Naive thymus-derived CD4-positive, alpha-beta T cell (primary cell): ENCODE measurements at places on chromosomes 16 and 17. TPM values are rescaled to one million over a fixed set of nuclear protein-coding genes. Genes with fewer than 3 reads are reported as not detected.

HBZ gene
- total RNA-seq: not detected

RAD51D gene
- 15.9 TPM for total RNA-seq

SCARF1 gene
- 6.2 and 9.3 TPM in 2 replicates for total RNA-seq

CCL22 gene
- 1.9 TPM for total RNA-seq

FZD2 gene
- not detected for total RNA-seq

MYADML2 gene
- total RNA-seq: not detected

MED1 gene
- 37.3 TPM for total RNA-seq

SLC5A11 gene
- total RNA-seq: 0.46 TPM

MYH3 gene
- total RNA-seq: 7.6 TPM

TP53TG3 gene
- total RNA-seq: not detected

SPNS2 gene
- total RNA-seq: not detected

WIPF2 gene
- total RNA-seq: 28.6 TPM

KRTAP4-12 gene
- total RNA-seq: not detected

KRTAP17-1 gene
- not detected for total RNA-seq

KRTAP4-3 gene
- not detected for total RNA-seq

SLC13A5 gene
- not detected for total RNA-seq

UTS2R gene
- total RNA-seq: not detected

PITPNM3 gene
- total RNA-seq: 0.49 TPM

IRX3 gene
- total RNA-seq: not detected

SDK2 gene
- 8.2 TPM for total RNA-seq

PPY gene
- total RNA-seq: not detected

ZG16 gene
- not detected for total RNA-seq

RAC3 gene
- 5.8 TPM for total RNA-seq

RDM1 gene
- total RNA-seq: not detected

EMC8 gene
- 25.7 TPM for total RNA-seq

NEUROD2 gene
- total RNA-seq: not detected

LYRM9 gene
- total RNA-seq: 22.4 TPM

MT1M gene
- total RNA-seq: not detected

WDR90 gene
- 12.3 TPM for total RNA-seq

PDIA2 gene
- total RNA-seq: 0.42 TPM

KRT36 gene
- not detected in 2 replicates for total RNA-seq

PPM1E gene
- not detected for total RNA-seq

RAB26 gene
- total RNA-seq: not detected

OR2C1 gene
- total RNA-seq: not detected

RHBDF1 gene
- not detected for total RNA-seq

ZNF385C gene
- total RNA-seq: not detected

ABCC6 gene
- not detected for total RNA-seq

TP53TG3F gene
- total RNA-seq: not detected

GCGR gene
- total RNA-seq: not detected

GRAP gene
- total RNA-seq: 31.9 TPM

LGALS9B gene
- total RNA-seq: 0.83 TPM

SLC12A4 gene
- 40.6 and 44.4 TPM in 2 replicates for total RNA-seq

SPATA32 gene
- 0.95 TPM for total RNA-seq

ANKRD13B gene
- 0.84 TPM for total RNA-seq

NTHL1 gene
- 7.1 TPM for total RNA-seq

HBA2 gene
- not detected for total RNA-seq

AP2B1 gene
- 84.7 TPM for total RNA-seq

MEFV gene
- total RNA-seq: 4.2 TPM

MPP2 gene
- 3.6 TPM for total RNA-seq

C16orf89 gene
- total RNA-seq: not detected

NPB gene
- total RNA-seq: 0.59 TPM

WNT3 gene
- not detected for total RNA-seq

DNAJA2 gene
- total RNA-seq: 66.1 TPM
